Vagina (tissue), 2 donors: ENCODE measurements at places on chromosomes 11 and 22.
A peak's percentile ranks its signal among the peaks of the same experiment; 100 is the strongest.

DNA sequence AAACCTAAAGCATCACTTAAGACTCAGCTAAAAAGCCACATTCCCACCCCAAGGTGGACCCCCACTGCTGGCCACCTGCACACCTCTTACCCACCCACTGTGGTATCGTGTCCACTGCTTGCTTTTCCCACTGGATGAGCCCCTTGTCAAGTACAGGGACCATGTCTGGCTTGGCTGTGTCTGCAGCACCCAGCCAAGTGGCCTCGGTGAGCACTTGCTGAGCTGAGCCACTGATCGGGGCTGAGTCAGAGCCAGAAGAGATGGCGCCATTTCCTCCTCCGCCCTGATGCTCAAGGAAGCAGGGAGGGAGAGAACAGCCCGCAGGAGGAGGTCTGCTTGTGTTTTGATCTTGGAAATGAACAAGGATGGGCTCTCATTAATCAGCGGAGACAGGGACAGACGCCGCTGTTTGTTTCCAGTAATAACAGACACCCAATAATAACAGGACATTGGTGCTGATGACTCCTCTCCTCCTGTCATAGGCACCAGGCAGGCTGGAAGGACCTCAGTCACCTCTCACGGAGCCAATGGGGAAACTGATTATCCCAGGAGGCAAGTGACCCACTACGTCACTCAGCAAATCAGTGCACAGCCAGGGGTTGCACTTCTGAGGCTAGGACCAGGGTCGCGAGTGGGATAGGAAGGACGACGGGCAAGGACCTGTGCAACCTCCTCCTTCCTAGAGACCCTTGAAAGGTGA, 85.2 kb upstream of the RTL6 start:
- peak; percentile 81 for DNase-seq

GRCh38 chr22:18056161-18056666, 21.6 kb upstream of the PEX26 start:
- no peak for DNase-seq

DNA sequence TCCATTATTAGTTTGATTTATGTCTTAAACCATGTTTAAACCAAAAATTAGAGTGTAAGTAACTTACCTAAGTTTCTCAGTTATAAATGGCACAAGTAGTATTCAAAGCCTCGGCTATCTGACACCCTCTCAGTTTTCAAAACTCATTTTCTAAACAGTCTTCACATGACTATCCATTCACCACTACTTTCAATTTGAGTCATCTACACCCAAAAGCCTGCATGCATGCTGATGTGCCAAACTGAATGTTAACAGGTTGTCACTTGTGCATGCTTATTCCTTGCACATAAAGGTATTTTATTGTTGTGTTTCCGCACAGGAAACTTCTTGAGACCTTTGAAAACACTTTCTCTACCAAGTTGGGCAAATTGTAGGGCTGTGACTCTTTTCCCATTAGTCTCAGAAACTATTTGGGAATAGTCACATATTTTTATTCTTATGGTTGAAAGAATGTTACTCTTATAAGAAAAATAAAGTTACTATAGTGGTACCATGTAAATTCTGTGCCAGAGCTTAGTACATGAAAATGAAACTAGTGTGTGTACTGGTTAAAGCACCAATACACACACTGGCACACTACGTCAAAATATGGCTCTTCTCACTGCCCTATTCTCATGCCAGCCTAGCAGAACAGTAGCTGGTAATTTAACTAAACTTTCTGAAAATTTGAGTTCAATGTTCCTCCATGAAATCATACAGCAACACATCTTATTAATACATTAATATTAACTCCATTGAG, 2.2 kb upstream of the OR51E2 start:
- DNase-seq = no peak

- DNase-seq = no peak
These were observed 1.2 kb downstream of the CSRP3 start for GRCh38 chr11:19200410-19201201.

GRCh38 chr11:86459002-86459385, 84.3 kb downstream of the CCDC81 start:
- DNase-seq = no peak

DNA sequence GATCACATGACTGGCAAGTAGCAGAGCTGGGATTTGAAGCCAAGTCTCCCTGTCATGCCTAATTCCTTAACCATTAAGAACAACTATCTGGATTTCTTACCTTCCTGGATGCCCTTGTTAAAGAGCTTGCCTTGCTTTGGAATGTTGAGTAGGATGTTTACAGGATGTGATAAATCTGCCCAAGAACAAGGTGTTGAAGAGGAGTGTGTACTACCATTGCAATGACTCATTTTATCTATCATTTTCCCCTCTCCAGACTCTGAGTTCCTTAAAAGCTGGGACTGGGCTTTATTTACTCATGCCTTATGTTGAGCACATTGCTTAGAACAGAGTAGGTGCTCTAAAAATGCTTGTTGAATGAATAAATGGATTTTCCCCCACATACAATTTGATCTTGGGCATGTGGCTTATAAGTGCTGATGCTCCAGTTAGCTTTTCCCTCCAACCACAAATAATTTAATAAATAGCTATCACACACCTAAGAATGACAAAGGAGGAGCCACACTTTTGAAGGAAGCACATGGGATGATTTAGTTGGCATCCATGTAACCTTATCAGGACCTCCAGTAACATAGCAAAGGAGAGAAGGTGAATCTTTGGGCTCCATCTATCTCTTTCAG, 268.6 kb upstream of the SESN3 start:
- DNase-seq = no peak

DNA sequence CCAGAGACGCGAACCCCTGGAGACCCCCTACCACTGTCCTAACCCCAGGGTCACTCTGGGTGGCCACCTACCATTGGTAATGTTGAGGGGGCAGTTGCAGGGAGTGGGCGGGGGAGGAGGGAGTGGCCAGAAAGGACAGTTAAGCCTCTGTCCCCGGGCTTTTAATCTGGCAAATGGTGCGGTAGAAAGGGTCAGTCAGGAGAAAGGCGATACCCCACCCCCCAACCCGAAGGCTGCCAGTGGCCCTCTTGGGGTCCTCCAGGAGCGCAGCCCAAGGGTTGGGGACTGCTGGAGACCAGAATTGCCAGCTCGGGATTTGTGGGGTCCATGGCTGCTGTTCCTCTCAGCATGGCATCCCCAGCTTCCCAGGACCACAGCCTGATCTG, 742 bp downstream of the P2RY2 start:
- DNase-seq = no peak

DNA sequence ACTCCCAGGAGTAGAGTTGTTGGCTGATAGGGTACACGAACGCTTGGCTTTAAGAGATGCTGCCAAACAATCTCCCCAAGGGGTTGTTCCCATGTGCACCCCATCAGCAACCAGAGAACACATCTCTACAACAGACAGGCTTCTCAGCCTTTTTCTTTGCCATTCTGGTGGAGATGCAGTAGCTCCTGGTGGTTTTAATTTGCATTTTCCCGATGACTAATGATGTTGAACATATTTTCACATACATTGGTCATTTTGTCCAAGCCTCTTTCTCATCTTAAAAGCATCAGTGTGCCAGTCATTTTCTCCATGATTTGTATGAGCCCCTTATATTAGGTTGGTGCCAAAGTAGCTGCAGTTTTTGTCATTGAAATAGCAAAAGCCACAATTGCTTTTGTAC, 21.8 kb downstream of the DHCR7 start:
- no peak for DNase-seq

DNA sequence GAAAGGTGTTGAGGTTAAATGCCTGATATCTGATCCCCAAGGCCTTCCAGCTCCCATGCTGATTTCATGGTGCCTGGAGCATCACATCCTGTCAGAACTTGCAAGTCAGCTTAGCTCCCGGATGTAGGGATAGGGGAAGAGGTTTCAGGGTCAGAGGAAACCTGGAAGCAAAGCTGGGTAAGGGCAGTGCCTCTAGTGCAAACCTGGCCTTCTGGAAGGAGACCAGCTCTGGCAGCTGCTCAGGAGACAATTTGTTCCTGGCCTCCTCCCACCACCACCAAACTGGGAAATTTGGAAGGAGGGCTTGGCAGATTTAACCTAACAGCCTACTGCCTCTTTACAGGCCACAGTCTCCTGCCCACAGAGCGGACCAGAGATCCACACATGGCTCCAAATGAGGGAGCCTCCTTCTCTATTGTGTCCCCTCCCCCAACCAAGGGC, 9.2 kb upstream of the TSKU start:
- DNase-seq = no peak

DNA sequence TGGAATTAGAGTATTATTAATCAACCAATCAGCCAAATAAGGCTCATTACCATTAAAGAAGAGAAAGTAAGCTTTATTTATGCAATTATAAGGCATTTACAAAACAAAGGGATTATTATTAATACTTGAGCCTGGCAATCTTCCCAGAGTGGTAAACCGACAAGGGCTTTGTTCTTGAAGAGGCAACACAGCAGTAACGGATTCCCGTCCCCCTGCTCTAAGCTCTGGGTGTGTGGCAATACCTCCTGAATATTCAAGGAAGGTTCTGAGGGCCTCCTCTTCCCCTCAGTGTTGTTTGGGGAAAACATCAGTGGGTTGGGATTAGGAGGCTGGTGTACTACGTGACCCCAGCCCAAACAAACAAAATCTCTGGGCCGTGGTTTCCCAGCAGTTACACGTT, 176.5 kb downstream of the TENM4 start:
- no peak for DNase-seq

DNA sequence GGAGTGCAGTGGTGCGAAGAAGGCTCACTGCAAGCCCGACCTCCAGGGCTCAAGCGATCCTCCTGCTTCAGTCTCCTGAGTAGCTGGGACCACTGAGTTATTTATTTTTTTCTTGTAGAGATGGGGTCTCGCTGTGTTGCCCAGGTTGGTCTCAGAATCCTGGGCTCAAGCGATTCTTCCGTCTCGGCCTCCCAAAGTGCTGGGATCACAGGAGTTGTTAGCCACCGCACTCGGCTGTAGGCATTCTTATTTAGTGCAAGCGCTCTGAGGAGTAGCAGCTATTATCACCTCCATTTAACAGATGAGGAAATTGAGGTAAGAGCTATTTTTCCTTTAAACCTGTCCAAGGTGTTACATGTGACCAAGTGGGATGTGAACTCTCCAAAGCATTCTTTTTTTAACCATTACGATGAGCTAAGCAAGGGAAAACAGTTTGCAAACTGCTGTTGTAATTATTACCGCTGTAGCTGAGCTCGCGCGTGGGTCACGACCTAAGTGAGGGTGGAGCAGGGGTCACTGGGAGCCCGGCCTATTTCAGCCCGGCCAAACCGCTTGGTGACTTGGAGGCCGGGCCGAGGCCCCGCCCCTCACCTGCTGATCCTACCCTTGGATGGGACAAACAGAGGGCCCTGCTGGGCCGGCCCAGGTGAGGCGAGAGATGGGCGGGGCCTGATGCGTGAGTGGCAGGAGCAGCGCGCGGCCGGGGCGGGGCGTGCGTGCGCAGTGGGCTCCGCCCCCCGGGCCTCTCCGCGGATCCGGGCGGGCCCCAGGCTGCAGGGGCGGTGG, 449 bp upstream of the KREMEN1 start:
- DNase-seq = no peak

GRCh38 chr11:34977089-34977912, 60.9 kb downstream of the PDHX start:
- no peak for DNase-seq

GRCh38 chr22:41052661-41053490, 39.5 kb upstream of the EP300 start:
- no peak for DNase-seq

- peak; percentile 52 for DNase-seq
These were observed 497.5 kb downstream of the SOX6 start for GRCh38 chr11:15858881-15859280.

DNA sequence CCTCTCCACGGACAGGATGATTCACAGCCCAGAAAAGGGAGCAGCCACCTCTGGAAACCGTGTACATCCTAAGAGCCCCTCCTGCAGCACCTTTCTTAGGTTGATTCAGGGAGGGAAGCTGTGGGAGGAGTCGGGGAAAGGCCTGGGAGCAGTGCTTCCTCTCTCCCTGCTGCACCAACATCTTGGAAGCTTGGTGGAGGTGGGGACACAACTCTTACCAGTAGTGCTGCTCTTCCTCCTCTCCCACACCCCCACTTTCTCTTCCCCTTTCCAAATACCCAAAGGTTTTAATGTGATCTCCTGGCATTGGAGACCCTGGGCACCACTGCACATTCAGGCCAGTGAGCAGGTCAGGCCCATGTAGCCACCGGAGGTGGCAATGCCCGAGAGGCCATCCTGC, 46.4 kb upstream of the HORMAD2 start:
- no peak for DNase-seq

- peak; percentile 64 for DNase-seq
These were observed 865.3 kb downstream of the TBC1D22A start for GRCh38 chr22:47627556-47628253.

GRCh38 chr11:87518266-87518665, 480.5 kb downstream of the TMEM135 start:
- no peak for DNase-seq

- DNase-seq = no peak
These were observed 49.4 kb upstream of the ELF5 start for GRCh38 chr11:34562976-34563375.

- DNase-seq = no peak
These were observed 279.1 kb upstream of the PLET1 start for GRCh38 chr11:112539741-112540140.

DNA sequence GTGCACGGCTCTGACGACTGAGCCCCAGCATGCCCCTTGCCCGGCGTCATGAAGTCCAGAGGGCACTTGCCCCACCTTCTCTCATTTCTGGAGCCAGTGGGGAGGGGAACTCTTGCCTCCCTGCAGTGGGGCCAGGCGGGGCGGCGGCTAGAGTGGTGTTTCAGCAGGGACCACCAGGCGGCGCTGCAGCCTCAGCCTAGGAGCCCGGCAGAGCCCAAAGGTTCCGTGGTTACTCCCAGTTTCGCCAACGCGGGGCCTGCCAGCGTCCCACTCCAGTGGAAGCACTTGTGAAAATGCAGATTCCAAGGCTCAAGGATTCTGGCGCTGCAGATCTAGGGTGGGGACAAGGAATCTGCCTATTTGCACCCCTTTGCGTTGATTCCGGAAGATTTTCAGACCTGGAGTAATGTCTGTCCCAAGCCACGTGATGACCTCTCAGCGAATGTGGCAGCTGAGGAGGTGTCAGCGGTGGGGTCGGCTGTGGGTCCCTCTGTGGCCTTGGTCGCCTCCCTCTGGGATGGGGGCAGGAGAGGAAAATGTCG, 55.7 kb downstream of the CD82 start:
- DNase-seq = peak; percentile 64

GRCh38 chr11:55793321-55793720, 2.0 kb upstream of the OR5D14 start:
- DNase-seq = no peak
